Left ventricle myocardium inferior (tissue), 1 donor: ENCODE measurements at places on chromosomes 6 and 20. TPM values are rescaled to one million over a fixed set of nuclear protein-coding genes. Genes with fewer than 3 reads are reported as not detected.
A peak's percentile ranks its signal among the peaks of the same experiment; 100 is the strongest.

The DPPA5 gene
- total RNA-seq: not detected

The JPH2 gene
- total RNA-seq: 151 TPM

DNA sequence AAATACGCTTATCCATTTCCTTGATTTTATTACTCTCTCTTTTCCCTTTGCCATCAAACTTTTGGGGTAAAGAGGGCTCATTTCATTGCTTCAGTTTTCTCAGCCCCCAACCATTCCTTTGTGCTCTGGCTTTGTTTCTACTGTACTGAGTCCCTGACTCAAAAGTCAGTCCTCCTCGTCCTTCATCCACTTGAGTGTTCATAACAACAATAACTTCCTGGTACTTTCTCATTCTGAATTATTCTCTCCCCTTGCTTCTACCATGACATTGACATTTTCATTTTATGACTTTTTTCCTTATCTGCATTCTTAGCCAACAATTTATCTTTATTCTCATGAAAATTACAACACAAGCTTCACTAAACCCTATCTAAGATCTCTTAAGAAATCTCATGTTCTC, 911 bp downstream of the ENPP3 start:
- no peak for DNase-seq

DNA sequence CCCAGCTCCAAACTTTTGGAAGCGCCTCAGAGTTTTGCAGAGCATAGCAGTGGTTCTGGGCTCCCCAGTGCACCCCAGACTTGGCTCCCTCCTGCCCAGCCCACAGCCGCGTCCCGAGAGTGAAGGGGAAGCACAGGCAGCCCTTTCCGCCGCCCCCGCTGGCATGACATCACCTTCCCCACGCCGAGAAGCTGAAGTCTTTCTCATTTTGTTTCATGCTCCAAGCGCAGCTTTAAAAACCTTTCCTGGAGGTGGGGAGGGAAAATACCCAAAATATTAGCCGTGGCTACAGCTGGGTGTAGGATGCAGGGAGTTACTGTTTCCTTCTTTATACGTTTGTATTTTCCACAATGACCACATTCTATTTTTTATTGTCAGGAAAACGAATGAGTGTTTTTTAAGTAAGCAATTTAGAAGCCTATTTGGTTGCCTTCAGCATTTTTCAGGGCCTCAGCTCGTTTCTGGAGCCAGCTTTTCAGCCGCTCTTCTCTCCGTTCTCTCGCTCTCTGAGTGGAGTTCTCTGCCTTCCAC, 72.9 kb downstream of the SNX5 start:
- peak; percentile 72 for DNase-seq

DNA sequence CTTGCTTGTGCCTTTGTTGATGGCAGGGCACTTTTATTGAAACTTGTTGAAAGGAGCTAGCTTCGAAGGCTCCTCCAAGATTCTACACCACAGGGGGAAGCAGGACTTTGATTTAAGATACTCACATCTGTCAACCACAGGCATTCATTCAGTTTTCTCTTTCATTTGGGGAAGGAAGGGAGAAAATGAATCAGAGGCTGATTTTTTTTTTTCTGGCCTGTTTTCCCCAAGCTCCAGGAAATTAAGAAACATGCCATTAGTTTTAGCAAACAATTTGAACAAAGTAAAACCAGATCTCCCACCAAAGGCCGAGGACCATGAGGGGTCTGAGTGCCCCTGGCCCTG, 8.7 kb upstream of the APCDD1L start:
- no peak for DNase-seq

DNA sequence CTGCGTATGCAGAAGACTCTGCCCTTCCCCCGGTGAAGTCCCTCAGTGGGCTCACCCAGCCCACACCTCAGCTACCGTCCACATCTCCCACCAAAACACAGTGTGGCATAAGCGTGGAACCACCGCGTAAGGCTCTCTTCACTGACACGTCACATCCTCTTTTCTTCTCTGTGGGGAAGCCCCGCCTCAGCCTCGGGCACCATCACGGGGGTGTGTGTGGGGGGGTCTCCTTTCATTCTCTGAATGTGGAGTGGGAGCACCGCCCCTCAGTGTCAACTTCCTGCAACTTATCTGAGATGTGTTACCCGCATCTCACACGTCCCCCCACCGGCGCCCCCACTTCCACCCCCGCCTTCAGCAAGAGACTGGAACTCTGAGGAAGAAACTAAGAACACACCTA, 388.4 kb upstream of the JARID2 start:
- no peak for DNase-seq
